Small intestine (tissue), 16 donors: ENCODE measurements at places on chromosomes 4 and X. TPM values are rescaled to one million over a fixed set of nuclear protein-coding genes. Genes with fewer than 3 reads are reported as not detected.

GRCh38 chr4:161869511-161869910 lies 294.3 kb downstream of the FSTL5 start:
- no peaks in the 10 kb centered on the region for H3K36me3 ChIP-seq
- no peak overlapping the region for H3K27ac ChIP-seq

GRCh38 chrX:22999696-23000223 lies at the start of gene DDX53:
Gene DDX53 (plus strand): TSS chrX:22999960. CDS start chrX:23000058, 98 bp downstream.
- no peak within 1 kb of the TSS for H3K4me3 ChIP-seq
- no peaks in the 10 kb centered on the region for H3K4me1 ChIP-seq
- H3K27me3 ChIP-seq, result no peaks in the 10 kb centered on the region
- no peak for DNase-seq
- H3K36me3 ChIP-seq, result no peaks in the 10 kb centered on the region

GRCh38 chr4:169024762-169025161 lies 14.7 kb upstream of the CBR4 start:
- no peak overlapping the region for H3K4me3 ChIP-seq
- H3K4me1 ChIP-seq, result no peaks in the 10 kb centered on the region
- no peaks in the 10 kb centered on the region for H3K27me3 ChIP-seq
- H3K36me3 ChIP-seq, result no peaks in the 10 kb centered on the region
- DNase-seq, result peak; percentile 42
- H3K27ac ChIP-seq, result no peak overlapping the region

The HSFX3 gene
- not detected for polyA plus RNA-seq

The EDA2R gene
- polyA plus RNA-seq, result 0.03 TPM

The SLC2A9 gene
- 7.4 TPM for polyA plus RNA-seq
